ENCODE measurements at places on chromosomes 3 and 15. TPM values are rescaled to one million over a fixed set of nuclear protein-coding genes. Genes with fewer than 3 reads are reported as not detected.

The GMNC gene
- not detected for total RNA-seq

GRCh38 chr15:80423215-80423614, 19.0 kb downstream of the ARNT2 start:
- no peak overlapping the region for H3K4me3 ChIP-seq
- no peaks in the 10 kb centered on the region for H3K27me3 ChIP-seq
- no peaks in the 10 kb centered on the region for H3K4me1 ChIP-seq
- H3K27ac ChIP-seq, result no peak overlapping the region

GRCh38 chr3:195254454-195255175, 16.3 kb downstream of the XXYLT1 start:
- no peak overlapping the region for H3K4me3 ChIP-seq
- no peaks in the 10 kb centered on the region for H3K36me3 ChIP-seq
- peaks cover 5% of the 10 kb centered on the region for H3K4me1 ChIP-seq
- no peaks in the 10 kb centered on the region for H3K27me3 ChIP-seq

The CPA3 gene
- total RNA-seq, result 10.1 TPM

DNA sequence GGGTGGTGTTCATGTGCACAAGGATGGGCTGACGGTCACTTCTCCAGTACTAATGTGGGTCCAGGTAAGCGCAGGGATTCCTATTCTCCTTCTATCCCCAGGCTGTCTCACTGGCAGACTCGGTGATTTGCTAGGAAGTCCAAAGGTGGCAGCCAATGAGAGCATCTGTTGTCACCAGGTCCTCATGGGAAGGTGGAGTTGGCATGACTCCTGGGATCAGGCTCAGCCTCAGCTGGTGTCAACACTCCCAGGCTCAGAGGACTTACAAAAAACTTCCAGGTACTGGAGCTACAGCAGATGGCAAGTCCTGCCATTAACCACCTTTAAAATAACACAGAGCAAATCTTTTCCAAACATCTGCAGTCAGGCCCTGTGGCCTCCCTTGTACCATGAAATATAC, 13.8 kb downstream of the XYLB start:
- H3K36me3 ChIP-seq, result no peaks in the 10 kb centered on the region
- H3K27me3 ChIP-seq, result no peaks in the 10 kb centered on the region
- no peak for DNase-seq
- no peak overlapping the region for H3K27ac ChIP-seq

DNA sequence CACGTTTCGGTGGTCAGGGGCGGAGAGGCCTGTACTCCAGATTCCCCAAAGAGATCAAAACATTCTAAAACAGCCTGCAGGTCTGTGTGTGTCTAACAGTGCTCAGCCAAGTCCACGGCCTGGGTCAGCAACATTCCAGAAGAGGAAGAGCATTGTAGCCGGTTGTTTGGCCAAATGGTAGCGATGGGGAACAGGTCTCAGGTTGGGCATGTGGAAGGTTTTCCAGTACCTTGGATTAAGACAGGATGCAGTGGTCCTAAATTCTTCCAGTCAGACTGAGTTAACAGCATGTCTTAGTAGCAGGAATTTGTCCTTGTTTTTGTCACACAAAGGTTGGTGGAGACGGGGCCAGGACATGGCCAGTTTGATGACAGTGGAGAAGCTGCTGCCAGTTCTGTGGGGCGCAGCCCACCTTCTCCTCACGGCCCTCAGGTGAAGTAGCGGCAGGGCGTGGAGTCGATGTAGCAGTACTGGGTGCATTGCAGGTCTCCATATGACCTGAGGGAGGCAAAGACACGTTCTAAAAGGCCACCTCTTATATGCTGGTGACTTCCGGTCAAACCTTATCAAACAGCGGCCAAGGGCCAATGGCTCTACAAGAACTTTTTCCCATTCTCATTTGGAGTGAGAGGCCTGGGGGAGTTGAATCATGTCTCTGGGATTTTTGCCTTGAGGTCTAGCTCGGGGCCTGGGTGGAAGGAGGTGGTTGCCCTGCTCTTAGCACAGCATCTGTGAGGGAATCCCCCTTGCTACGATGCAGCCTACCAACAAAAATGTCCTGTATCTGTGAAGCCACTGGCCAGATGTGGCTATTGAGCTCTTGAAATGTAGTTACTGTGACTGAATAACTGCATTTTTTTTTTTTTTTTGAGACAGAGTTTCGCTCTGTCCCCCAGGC, 24.1 kb downstream of the EAF1 start:
- H3K4me3 ChIP-seq, result no peak overlapping the region
- H3K36me3 ChIP-seq, result no peaks in the 10 kb centered on the region
- no peaks in the 10 kb centered on the region for H3K27me3 ChIP-seq

GRCh38 chr3:112979244-112979832, 4.4 kb upstream of the CD200R1 start:
- no peak overlapping the region for H3K4me3 ChIP-seq
- DNase-seq, result no peak
- no peaks in the 10 kb centered on the region for H3K36me3 ChIP-seq
- no peaks in the 10 kb centered on the region for H3K4me1 ChIP-seq
- H3K27me3 ChIP-seq, result no peaks in the 10 kb centered on the region
- H3K27ac ChIP-seq, result no peak overlapping the region

The CELSR3 gene
- 1.1 TPM for total RNA-seq

DNA sequence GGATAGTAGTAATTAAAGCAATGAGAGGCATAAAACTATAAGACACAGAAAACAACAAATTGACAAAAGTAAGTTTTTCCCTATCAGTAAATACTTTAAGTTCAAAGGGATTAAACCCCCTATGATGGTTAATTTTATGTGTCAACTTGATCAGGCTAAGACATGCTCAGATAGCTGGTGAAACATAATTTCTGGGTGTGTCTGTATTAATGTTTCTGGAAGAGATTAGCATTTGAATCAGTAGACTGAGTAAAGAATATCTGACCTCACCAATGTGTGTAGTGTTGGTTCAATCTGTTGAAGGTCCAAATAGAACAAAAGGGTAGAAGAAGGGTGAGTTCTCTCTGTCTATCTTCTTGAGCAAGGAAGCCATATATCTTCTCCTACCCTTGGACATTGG, 283.3 kb upstream of the GRM7 start:
- no peak overlapping the region for H3K4me3 ChIP-seq
- no peaks in the 10 kb centered on the region for H3K4me1 ChIP-seq
- no peak overlapping the region for H3K27ac ChIP-seq
- H3K27me3 ChIP-seq, result no peaks in the 10 kb centered on the region
- DNase-seq, result no peak

The KBTBD13 gene
- total RNA-seq, result 0.33 TPM

The GOLGA6B gene
- not detected for total RNA-seq

The RASGRF1 gene
- not detected for total RNA-seq

DNA sequence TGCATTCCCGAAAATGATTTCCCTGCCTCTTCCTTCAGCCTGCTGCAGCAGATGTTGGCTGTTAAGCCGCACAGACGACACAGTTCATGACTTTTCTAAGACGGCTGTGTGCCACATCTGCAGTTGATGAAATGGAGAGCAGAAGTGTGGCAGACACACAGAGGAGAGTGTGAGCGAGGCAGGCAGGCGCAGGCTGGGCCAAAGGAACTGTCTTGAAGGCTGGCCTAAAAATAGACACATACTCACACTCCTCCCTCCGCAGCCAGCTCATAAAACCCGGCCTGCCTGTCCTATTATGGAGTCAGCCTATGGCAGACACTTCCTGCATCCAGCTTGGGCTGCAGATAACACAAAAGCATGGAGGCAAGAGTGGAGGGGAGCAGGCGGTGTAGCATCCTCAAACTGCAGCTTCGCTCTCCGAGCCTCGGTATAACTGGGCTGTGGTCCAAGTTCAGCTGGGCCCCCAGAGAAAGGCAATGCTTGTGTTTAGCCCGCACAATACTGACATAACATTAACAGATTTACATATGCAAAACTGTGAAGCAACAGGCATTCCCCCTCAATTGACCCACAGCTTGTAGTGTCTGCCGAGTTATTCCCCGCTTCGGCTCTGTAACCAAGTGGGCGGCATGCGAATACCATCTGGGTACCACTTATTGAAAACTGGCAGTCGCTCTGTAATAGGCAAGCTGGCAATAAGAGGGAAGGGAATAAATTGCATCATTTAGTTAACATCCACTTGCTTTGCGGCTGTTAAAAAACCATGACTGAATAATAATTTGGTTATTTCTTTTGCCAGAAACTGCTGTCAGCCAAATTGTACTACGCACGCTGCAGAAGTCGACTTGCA, 40.8 kb downstream of the FOXP1 start:
- peak overlapping the region; percentile 52 for H3K27ac ChIP-seq
- peak overlapping the region; percentile 13 for H3K4me3 ChIP-seq
- no peaks in the 10 kb centered on the region for H3K27me3 ChIP-seq
- DNase-seq, result peak; percentile 42
- H3K4me1 ChIP-seq, result no peaks in the 10 kb centered on the region

The CD200R1L gene
- total RNA-seq, result not detected

DNA sequence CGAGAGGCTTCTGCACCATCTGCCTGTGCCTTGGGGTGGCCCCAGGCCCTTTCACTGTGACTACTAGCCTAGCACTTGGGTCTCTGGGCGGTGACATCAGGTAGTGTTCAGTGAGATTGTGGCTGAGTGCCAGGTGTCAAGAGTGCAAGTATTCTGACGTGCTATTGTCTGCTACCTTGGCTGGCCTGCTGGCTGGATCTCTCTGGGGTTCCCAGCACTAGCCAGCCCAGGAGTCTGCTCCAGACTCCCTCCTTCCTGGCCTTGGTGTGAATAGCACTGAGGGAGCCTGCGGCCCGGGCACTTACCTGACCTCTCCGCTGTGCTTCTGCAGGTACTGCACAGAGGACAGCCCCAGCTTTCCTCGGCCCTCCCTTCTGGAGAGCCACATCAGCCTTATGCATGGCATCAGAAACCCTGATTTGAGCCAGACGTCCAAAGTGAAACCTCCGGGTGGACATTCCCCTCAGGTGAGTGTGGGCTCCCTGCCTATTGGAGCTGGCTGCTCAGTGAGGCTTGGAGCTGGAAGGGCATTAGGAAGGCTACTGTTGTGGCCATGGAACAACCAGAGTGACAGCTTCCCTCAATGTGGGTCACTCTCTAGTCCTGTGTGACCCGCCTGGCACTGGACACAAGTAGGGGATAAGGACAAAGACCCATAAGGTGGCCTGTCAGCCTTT, 17.5 kb upstream of the ALPK3 start:
- DNase-seq, result no peak
- H3K4me3 ChIP-seq, result no peak overlapping the region
- no peaks in the 10 kb centered on the region for H3K4me1 ChIP-seq
- H3K36me3 ChIP-seq, result peaks cover 3% of the 10 kb centered on the region
- no peak overlapping the region for H3K27ac ChIP-seq
